ENCODE measurements at places on chromosomes 7 and 10.
A peak's percentile ranks its signal among the peaks of the same experiment; 100 is the strongest.

DNA sequence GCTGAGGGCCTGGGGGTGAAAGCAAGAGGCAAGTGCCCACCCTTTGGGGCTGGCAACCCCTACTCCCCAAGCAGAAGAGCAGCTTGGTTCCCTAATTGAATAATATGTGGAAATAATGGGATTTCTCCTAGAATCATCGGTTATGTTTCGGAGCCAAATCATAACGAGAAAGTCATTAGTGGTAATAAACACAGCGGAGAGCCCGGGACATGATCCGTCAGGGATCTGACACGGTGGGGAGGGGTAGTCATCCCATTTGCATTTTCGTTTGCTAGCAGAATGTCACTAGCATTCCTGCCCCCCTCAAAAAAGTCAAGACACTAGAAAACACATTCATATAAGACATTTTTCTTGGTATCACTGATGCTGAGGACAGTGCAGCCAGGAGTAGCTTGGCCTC is 140.4 kb downstream of the CDH23 start:
- no peak for DNase-seq

GRCh38 chr10:72254813-72255568 is 18.7 kb upstream of the DDIT4 start:
- DNase-seq, result peak; percentile 70

DNA sequence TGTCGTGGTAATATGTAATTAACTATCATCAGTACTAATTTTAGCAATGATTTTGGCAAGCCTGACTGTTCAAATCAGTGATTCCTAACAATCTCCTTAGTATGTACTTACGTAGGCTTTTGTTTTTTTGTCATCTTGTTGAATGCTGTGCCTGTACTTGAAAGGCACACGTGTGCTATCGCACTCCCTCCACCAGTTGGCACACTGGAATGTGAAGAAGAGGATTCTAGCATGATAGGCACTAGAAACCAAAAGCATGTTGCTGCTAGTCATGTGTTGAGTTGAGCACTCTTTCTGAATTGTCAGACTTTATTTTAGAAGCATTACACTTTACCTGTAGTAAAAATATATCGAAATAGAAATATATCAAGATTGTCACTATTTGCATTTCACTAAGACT is 59.1 kb downstream of the TASOR2 start:
- DNase-seq, result no peak

- DNase-seq, result no peak
Observed at GRCh38 chr7:14294637-14295036, 305.2 kb upstream of the ETV1 start.

DNA sequence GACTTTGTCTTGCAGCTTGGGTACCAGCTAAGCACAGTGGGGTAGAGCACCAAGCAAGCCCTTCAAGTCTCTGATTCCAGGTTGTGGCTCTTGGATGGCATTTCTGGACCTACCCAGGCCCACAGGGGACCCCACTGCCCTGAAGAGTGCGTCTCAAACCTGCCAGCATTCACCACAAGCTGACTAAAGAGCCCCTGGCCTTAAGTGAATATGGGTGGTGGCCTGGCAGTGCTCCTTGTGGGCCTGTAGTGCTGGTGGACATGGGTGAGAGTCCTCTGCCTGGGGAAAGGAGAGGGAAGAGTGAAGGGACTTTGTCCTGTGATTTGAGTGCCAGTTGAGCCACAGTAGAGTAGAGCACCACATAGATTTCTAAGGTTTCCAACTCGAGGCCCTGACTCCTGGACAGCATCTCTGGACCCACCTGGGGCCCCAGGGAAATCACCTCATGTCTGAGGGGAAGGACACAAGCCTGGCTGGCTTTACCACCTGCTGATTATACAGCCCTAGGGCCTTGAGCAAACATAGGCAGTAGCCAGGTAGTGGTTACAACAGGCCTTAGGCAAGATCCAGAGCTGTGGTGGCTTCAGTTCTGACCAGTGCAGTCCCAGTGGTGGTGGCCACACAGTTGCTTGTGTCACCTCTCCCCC is 23.7 kb downstream of the GSDME start:
- no peak for DNase-seq

DNA sequence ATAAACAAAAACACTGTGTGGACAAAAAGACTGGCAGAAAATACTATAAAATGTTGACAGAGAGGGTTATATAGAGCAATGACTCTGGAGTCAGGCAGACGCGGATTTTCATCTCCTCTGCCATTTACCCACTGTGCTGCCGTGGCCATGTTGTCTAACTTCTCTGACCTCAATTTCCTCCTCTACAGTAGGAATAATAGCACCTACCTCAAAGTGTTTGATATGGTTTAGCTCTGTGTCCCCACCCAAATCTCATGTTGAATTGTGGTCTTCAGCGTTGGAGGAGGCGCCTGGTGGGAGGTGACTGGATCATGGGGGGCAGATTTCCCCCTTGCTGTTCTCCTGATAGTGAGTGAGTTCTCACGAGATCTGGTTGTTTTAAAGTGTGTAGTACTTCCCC is 78.2 kb upstream of the CALN1 start:
- DNase-seq, result no peak

GRCh38 chr10:76695069-76695468 is 942.5 kb downstream of the KCNMA1 start:
- DNase-seq, result no peak

DNA sequence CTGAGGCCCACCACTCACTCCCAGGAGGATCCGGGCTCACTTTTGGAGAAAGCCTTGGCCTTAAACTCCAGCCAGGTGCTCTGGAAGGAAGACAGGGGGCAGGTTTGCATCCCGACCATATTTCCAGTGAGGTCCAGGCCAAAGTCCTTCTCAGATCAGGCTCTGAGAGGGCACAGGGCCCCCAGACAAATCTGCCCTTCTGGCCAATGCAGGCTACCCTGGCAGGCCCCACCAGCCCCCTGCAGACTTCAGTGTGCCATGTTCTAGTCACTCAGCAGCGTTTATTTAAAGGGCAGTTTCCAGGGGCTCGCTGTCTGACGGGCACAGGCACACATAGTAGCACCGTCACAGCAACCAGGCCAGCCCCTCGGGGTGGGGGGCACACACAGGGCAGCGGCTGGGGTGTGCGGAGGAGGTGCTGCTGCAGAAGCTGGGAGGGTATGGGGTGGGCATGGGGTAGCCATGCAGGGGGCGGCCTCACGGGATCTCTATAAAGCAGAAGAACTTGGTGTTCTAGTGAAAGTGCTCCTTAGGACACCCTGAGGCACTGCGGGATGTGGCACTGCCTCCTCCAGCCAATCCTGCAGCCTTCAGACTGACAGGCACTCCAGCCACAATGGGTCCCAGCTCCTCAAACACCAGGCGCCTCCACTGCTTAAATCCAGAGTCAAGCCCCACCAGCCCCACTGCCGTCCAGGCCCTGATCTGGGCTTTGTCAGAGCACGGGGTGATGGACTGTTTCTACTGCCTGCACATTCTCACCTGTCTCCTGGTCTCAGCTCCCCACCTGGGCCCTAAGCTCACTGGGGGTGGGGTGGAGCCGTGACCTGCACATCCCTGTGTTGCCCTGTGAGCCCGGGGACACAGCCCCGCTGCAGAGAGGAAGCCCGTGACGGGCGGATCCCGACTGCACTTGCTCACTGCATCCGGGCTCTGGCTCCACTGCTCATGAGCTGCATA is 9.6 kb upstream of the PYROXD2 start:
- DNase-seq, result no peak

- DNase-seq, result no peak
Observed at GRCh38 chr7:30647589-30648364, 34.5 kb downstream of the CRHR2 start.

- DNase-seq, result peak; percentile 17
Observed at GRCh38 chr10:102579328-102579727, 65.0 kb upstream of the TRIM8 start.

DNA sequence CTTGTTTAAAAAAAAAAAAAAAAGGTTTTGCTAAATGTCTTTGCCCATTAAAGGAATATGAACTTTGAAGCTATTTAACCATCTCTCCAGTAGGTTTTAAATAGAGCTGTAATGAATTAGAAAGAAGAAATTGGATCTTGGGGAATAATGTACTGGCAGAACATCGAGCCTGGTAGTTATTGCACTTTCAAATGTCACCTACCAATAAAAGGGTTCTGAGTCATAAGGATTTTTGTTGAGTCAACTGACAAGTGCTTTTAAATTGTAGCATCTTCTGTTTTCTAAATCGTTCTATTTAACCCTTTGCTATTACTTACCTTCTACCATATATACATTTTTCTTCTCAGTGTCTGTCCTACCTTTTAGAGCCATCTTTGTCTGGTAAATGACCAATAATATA is 10.7 kb downstream of the CUTC start:
- DNase-seq, result peak; percentile 13

GRCh38 chr10:124497196-124497881 is 35.7 kb downstream of the LHPP start:
- DNase-seq, result no peak

- DNase-seq, result no peak
Observed at GRCh38 chr10:48774416-48775205, 89.9 kb downstream of the WDFY4 start.

DNA sequence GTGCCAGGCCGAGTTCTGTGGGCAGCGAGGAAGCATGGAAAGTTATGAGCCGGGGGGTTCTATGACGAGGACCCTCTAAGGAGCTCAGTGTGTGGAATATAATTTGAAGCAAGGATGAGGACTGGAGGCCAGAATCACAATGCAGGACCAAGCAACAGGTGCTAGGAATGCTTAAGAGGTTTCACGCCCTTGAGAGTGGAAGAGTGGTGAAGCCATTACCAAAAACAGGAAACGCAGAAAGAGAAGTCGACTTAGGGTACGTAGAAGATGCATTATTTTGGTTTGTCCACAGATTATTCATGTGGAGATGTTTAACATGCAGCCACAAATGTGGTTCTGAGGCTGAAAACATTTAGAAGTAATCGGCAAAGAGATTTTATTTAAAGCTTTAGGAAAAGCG is 78.7 kb downstream of the PIP4K2A start:
- no peak for DNase-seq
